HT1080 (cell line): ENCODE measurements at places on chromosomes 1 and 21. TPM values are rescaled to one million over a fixed set of nuclear protein-coding genes. Genes with fewer than 3 reads are reported as not detected.

DNA sequence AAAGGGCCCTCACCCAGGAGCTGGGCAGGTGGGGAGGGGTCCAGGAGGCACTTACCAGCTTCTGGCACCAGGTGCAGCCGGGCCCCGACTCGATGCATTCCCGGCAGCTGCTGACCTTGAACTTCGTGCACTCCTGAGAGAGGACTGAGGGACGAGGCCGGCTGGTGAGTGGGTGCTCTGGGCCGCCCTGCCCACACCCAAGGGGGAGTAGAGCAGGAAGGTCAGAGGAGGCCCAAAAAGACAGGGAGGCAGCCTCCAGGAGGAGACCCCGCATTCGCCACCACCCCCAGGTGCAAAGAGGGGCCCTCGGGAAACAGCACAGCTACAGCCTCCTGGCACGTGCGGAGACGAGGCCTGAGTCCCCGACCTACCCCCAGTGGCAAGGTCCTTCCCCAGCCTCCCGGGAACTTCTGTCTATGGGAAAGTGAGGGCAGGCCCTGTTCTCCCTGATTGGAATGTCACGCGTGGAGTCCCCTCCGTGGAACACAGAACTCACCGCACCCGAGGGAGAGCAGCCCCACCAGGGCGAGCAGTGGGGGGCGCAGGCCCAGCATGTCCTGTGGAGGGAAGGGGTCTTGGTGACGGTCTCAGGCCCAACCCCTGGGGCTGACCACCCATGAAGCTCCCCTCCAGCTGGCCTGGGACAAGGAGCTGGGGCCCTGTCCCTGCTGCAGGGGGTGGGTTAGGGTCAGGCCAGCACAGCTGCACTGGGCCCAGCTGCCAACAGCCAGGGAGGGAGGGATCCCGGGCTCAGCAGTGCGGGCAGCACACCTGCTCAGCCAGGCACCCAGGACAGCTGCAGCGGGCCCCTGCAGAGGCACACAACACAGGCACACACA, 10.3 kb downstream of the ITGB2 start:
- no peak for DNase-seq

GRCh38 chr1:228867951-228868730, 132.9 kb downstream of the RHOU start:
- DNase-seq = no peak

GRCh38 chr1:9891207-9891606, 18.9 kb downstream of the CTNNBIP1 start:
- peak; percentile 64 for DNase-seq

GRCh38 chr1:38118976-38119375, 72.4 kb upstream of the POU3F1 start:
- no peak for DNase-seq

- DNase-seq = no peak
These were observed 140.3 kb upstream of the ATP1B1 start for GRCh38 chr1:168966217-168966616.

- no peak for DNase-seq
These were observed 158.8 kb downstream of the URB2 start for GRCh38 chr1:229784834-229785233.

- DNase-seq = no peak
These were observed 4.3 kb downstream of the HNRNPU start for GRCh38 chr1:244860078-244860477.

DNA sequence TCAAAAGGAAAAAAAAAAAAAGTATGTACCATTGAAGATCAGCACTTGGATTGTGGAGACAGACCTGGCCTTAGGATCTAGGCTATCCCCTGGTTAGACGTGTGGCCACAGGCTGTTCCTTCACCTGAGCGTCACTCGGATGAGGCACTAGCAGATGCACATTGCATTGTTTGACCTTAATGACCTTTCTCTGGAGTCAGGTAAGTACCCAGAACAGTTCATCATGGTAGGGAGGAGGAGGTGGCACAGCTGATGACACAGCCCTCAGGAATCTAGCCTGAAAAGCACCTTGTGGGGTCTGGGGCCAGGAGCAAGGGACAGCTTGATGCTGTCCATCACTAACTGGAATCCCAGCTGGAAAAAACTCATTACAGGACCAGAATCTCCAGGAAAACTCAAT, 21.2 kb downstream of the NECAP2 start:
- no peak for DNase-seq

MRAP gene
- 0.31 TPM in 1 of 2 replicates, not detected in the other for total RNA-seq
